NCI-H524 treated with DMSO at 0.1 percent for 48 hours (cell line): ENCODE measurements at places on chromosomes 5 and 9.

GRCh38 chr9:136117916-136118319, 757 bp downstream of the TMEM250 start:
- DNase-seq = no peak

- DNase-seq = no peak
These were observed 3.4 kb downstream of the GFM2 start for GRCh38 chr5:74763504-74763903.

GRCh38 chr5:103346162-103346748, 87.7 kb downstream of the MACIR start:
- no peak for DNase-seq

- no peak for DNase-seq
These were observed 11.3 kb upstream of the TMEM141 start for GRCh38 chr9:136779808-136780207.

- DNase-seq = no peak
These were observed 28.6 kb upstream of the FBXW11 start for GRCh38 chr5:172035049-172035448.

- no peak for DNase-seq
These were observed 111.8 kb upstream of the ACTBL2 start for GRCh38 chr5:57594436-57594835.

- DNase-seq = peak; percentile 6
These were observed 114.1 kb upstream of the RIOK2 start for GRCh38 chr5:97297063-97297703.

GRCh38 chr5:111935835-111936234, 178.8 kb upstream of the NREP start:
- DNase-seq = no peak

DNA sequence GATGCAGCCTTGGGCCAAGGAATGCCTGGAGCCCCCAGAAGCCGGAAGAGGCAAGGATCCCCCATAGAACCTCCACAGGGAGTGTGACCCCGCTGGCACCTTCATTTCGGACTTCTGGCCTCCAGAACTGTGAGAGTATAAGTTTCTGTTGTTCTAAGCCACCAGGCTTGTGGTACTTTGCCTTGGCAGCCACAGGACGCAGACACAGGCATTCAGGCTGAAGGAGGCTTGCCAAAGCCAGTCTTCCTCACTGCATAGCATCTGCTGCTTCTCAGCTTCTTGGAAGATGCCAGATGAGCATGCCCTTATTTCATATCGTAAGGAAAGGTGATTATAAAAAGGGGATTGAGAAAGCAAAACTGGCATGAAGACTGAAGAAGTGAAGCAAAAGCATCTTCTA, 61.1 kb upstream of the TAS2R1 start:
- no peak for DNase-seq

DNA sequence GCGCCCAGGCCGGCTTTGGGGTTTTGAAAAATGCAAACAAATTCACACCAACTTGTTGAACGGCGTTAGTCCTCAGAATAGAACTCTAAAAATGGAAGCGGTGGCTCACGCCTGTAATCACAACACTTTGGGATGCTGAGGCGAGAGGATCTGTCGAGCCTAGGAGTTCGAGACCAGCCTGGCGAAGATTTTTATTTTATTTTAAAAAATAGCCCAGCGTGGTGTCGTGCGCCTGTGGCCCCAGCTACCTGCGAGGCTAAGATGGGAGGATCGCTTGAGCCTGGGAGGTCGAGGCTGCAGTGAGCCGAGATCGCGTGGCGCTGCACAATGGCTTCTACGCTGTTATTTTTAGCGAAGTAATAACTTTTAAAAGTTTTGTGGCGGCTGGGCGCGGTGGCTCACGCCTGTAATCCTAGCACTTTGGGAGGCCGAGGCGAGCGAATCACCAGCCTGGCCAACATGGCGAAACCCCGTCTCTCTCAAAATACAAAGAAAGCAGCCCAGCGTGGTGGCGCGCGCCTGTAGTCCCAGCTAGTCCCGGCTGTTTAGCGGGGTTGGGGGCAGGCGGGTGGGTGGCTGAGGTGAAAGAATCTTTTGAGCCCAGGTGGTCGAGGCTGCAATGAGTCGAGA, 694 bp upstream of the PLIN2 start:
- DNase-seq = no peak

GRCh38 chr9:126519660-126520420, 93.9 kb upstream of the LMX1B start:
- no peak for DNase-seq

DNA sequence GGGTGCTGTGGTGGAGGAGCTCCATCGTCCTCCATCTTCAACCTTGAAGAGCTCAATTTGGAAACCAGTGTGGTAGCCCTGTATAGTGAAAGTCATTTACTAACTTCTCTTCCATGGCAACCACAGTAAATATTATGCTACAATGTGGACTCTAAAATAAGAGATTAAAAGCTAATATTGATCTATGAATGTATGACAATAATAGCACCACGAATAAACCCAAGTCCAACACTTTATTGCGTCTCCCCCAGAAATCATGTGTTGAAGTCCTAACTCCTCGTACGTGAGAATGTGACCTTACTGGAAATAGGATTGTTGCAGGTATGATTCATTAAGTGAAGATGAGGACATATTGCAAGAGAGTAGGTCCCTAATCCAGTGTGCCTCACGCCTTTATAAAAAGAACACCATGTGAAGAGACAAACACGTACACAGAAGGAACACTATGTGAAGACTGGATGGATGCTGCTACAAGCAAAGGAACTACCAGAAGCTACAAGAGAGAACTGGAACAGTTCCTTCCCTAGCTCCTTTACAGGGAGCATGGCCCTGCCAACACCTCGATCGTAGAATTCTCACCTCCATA, 276.2 kb downstream of the PDE4D start:
- DNase-seq = no peak

DNA sequence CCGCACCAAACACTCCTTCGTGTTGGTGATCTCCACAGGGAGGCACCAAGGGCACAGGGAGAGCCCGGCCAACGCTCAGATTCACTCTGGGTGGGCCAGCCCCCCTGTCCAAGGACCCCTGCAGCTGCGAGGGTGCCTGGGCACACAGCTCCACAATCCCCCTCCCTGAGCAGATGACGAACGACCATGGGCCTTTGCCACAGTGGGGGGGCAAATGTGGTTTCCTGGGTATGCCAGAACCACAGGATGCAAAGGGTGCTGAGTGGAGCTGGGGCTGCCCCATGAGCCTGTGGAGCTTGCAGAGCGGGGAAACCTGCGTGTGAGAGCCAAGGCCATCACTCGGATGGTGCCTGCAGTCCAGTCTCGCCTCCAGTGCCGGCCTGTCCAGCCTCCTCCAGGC, 31.0 kb downstream of the LPCAT1 start:
- DNase-seq = no peak

DNA sequence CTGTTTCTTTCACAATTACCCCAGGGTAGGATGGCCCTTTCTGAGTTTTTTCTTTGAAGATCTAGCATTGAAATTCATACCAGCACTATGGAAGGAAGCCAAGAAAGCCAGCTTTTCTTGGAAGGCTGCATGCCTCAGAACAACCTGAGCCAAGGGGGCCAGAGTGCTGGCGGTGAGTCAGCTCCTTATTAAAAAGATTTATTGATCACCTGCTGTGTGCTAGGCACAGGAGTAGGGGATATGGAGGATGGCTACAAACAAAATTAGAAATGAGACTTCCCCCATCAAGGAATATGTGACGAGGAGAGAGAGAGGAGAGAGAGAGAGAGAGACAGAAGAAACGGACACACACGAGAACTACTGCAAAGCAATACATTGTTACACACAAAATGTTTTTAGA, 184.6 kb upstream of the PUM3 start:
- DNase-seq = no peak

GRCh38 chr9:6067426-6067825, 52.0 kb upstream of the RANBP6 start:
- no peak for DNase-seq

DNA sequence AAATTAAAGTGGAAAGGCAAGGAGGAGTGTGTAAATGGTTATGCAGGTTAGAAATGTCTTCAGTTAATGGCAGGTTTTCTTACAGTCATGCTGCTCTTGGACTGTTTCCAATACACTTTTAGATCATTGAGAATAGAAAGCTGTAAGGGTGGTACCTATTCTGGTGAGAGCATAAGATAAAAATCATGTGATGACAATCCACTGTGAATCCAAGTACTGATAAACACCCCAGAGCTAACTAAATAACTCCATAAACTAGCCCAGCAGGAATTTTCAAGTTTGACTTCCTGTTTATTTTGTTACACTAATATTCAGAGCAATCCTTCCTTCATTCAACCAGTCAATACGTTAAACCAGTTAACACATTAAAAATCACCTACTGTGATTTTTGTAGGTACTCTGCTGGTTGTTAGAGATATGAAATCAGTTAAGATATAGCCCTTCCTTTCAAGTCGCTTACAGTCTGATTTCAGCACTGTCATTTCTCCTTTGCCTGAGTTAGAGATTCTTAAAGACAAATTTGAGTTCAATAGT, 22.6 kb downstream of the VCAN start:
- DNase-seq = no peak

DNA sequence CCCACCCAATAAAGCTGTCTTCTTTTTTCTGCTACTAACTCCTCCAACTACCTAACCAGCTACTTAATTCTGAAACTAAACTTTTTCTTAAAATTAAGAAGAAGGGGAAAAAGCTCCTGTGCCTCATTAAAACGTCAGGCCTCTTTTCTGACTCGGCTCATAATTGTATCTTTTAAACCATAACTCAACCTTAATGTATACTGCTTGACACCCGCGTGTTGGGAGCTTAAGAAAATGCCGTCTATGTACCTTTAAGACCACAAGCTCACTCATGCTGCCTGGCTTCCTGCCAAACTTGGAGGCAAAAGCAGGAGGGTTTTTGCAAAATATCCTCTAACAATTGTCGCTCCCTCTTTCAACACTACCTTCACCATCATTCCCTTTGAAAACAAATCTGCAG, 5.0 kb downstream of the EBF1 start:
- DNase-seq = peak; percentile 66

- DNase-seq = no peak
These were observed 372.6 kb upstream of the MPDZ start for GRCh38 chr9:13651969-13652663.

- no peak for DNase-seq
These were observed 467.7 kb upstream of the ACO1 start for GRCh38 chr9:31916591-31917241.

DNA sequence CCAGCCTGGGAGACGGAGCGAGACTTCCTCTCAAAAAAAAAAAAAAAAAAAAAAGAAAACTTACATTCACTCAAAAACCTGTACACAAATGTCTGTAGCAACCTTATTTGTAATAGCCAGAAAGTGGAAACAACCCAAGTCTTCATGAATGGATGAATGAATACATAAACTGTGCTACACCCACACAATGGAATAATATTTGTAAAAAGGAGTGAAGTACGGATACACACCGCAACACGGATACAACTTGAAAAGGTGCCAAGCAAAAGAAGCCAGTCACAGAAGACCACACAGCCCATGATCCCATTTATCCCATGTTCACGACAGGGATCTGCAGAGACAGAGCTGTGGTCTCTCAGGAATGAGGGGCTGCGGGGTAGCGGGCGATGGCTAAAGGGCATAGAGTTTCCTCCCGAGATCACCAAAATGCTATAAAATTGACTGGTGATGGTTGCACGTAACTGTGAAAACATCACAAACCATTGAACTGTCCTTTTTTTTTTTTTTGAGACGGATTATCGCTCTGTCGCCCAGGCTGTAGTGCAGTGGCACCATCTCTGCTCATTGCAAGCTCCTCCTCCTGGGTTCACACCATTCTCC, 76.2 kb upstream of the COL5A1 start:
- no peak for DNase-seq

GRCh38 chr9:36126016-36126730, 10.4 kb upstream of the GLIPR2 start:
- DNase-seq = no peak

DNA sequence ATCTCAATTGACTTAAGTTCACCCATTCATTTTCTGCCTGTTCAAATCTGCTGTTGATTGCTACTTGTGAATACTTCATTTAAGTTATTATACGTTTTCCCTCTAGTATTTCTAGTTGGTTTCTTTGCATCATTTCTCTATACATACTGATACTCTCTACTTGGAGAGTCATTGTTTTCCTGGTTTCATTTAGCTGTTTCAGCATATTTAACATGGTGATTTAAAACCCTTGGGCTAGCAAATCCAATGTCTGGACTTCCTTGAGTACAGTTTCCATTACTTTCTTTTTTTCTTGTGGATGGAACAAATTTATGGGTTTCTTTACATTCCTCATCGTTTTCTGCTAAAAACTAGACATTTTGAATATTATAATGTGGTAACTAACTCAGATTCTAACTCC, 90.7 kb downstream of the AP3B1 start:
- DNase-seq = no peak

DNA sequence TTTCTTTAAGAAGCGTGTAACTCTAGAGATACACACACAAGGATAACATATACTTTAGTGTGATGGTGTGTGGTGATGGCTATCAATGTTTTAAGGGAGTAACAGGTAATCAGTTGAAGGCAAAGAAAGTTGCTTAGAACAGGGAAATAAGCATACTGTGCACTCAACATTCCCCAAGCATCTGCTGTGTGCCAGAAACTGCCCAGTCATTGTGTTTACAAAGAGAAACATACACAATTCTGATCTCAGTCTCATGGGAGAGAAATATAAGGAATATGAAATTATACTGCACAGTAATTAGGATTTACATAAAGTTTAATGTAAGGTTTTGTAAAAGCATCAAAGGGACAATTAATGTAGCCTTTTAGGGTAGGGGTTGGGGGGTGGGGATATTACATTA, 224.1 kb upstream of the TYRP1 start:
- DNase-seq = no peak

DNA sequence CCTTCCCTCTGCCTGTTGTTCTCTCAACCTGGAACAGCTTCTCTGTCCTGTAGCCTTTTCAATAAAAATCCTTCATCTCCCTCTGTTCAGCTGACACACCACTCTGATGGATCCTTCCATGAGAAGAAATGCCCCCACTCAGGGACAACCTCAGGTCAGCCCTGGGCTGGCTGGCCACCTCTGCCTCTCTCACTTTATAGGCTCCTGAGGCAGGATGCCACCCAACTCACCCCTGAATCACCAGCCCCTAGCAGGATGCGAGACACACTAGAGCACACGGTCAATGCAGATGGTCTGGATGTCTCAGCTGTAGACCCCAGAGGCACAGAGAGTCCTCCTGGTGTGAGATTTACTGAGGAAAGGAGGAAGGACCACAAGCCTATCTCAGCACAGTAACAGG, 93.8 kb downstream of the GABBR2 start:
- DNase-seq = no peak

DNA sequence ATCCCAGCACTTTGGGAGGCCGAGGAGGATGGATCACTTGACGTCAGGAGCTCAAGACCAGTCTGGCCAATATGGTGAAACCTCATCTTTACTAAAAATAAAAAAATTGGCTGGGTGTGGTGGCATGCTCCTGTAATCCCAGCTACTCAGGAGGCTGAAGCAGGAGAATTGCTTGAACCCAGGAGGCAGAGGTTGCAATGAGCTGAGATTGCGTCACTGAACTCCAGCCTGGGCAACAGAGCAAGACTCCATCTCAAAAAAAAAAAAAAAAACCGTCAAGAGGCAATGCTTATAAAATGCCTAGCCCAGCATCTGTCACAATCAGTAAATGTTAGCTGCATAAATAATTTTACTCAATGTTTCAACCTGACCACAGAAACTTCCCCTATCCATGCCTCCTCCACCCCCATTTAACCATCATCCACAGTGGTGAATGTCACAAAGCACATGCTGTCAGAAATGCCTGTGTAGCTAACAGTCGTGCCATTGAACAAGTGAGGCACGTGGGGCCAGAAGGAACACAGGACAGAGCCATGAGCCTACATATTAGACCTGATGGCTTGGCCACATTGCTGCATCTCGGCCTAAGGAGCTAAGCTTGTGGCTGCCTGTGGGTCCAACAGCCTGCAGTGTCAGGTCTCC, 16.8 kb upstream of the TCOF1 start:
- DNase-seq = no peak

GRCh38 chr5:73088026-73088425, 32.3 kb upstream of the TMEM171 start:
- DNase-seq = no peak
